HT1080 (cell line): ENCODE measurements at places on chromosomes 7 and 10. TPM values are rescaled to one million over a fixed set of nuclear protein-coding genes. Genes with fewer than 3 reads are reported as not detected.

NUPR2 gene
- total RNA-seq = not detected in 2 replicates

RNF133 gene
- total RNA-seq = 0.08 and 0.33 TPM in 2 replicates

CALY gene
- 1.7 TPM in 1 of 2 replicates, not detected in the other for total RNA-seq

ANKIB1 gene
- total RNA-seq = 20.4 and 26.8 TPM in 2 replicates

EBF3 gene
- not detected in 2 replicates for total RNA-seq

PNLIPRP3 gene
- total RNA-seq = 0.05 and 0.13 TPM in 2 replicates

CLRN3 gene
- total RNA-seq = not detected in 2 replicates

CALML5 gene
- total RNA-seq = 1.4 TPM in 1 of 2 replicates, not detected in the other

OR2A12 gene
- total RNA-seq = not detected in 2 replicates

PLEKHS1 gene
- not detected in 2 replicates for total RNA-seq

GPR141 gene
- total RNA-seq = not detected in 2 replicates

MKX gene
- total RNA-seq = 0.10 TPM in 1 of 2 replicates, not detected in the other

NEBL gene
- total RNA-seq = 0.17 and 0.42 TPM in 2 replicates
